ENCODE measurements at places on chromosomes 12 and 14. TPM values are rescaled to one million over a fixed set of nuclear protein-coding genes. Genes with fewer than 3 reads are reported as not detected.

SLC35F4 gene
- total RNA-seq, result not detected

DNA sequence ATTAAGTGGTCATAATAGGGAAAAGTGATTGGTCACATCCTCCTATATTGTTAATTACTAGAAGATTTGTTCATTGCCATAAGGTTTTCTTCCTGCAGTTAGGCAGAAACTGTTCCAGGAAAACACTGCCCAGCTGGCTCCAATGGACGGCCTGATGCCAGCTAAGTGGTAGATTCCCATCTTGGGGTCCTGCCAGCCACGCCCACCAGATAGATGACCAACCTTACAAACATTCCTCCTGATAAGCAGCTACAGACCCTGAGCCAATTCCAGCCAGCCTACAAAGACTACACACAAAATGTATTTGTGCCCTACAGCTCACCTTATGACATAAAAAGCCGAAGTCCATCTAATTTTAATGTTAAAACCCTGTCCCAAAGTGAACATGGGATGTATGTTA lies 685.9 kb upstream of the USP15 start:
- no peak overlapping the region for H3K4me3 ChIP-seq
- DNase-seq, result no peak
- no peaks in the 10 kb centered on the region for H3K36me3 ChIP-seq
- H3K27me3 ChIP-seq, result no peaks in the 10 kb centered on the region

GRCh38 chr14:59582845-59583509 lies 6.4 kb upstream of the CCDC175 start:
- H3K36me3 ChIP-seq, result peaks cover 1% of the 10 kb centered on the region
- H3K4me1 ChIP-seq, result peaks cover 5% of the 10 kb centered on the region
- H3K27ac ChIP-seq, result no peak overlapping the region

DNA sequence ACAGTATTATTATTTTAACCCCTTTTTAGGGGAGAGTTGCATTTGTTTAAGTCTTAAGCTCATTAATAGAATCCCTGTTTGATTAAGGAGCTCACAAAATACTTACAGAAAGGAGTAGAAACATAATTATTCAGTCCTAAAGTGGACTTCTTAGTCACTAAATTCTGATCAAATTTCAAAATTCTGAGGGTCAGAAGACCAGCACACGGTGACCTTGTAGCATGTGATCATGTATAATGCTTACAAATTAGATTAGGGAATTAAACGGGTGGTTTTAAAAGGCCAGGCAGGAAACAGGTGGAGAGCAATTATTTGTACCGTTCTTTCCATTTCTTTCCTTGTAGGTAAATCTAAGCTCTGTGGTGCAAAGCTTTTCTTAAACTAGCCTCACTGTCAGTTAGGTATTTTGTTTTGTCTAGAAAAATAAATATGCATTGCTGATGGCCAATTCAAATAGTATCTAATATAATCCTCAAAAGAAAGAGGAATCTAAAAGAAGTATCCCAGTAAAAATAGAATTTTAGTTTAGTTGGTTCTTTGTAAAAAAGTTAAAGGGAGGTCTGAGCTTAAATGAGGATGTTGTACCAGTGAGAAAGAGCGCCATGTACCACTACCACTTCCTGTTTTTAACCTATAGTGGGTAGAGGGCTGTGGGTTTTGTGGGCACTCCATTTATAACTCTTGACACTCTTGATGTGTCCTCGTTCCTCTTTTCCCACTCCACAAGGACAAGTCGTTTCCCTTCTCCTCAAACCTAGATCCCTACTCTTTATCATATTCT lies 51.1 kb downstream of the SLC38A1 start:
- H3K27me3 ChIP-seq, result no peaks in the 10 kb centered on the region
- no peak for DNase-seq
- H3K4me1 ChIP-seq, result peaks cover 40% of the 10 kb centered on the region
- H3K36me3 ChIP-seq, result peaks cover 76% of the 10 kb centered on the region
- H3K27ac ChIP-seq, result no peak overlapping the region

DNA sequence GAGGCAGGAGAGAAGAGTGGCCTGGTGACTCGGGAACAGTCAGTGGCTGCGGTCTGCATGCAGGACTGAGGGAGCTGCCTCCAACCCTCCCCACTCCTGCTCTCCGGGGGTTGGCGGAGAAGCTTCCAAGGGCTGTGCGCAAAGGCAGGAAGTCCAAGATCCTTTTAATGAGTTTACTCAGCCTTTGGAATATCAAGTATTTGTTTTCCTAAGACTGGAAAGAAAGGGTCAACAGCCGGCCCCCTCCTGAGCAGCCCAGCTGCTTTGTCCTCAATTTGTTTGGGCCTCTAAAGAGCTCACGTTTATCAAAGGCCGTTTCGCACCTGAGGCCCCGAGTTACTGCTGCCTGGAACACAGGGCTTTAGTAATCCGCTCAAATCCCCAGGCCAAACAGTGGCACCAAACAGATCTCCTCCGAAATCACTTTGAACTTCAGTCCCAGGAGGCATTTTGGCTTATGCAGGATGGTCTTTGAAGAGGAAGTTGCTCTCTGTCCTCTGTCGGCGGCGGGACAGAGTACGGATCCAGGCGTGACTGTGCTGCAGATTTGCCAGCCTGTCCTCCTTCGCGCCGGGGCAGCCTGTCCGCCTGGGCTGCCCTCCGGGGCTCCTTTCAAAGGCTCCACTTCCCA lies 117.2 kb upstream of the FZD10 start:
- H3K4me1 ChIP-seq, result no peaks in the 10 kb centered on the region
- peaks cover 2% of the 10 kb centered on the region for H3K27me3 ChIP-seq
- no peaks in the 10 kb centered on the region for H3K36me3 ChIP-seq
- H3K27ac ChIP-seq, result no peak overlapping the region

DNA sequence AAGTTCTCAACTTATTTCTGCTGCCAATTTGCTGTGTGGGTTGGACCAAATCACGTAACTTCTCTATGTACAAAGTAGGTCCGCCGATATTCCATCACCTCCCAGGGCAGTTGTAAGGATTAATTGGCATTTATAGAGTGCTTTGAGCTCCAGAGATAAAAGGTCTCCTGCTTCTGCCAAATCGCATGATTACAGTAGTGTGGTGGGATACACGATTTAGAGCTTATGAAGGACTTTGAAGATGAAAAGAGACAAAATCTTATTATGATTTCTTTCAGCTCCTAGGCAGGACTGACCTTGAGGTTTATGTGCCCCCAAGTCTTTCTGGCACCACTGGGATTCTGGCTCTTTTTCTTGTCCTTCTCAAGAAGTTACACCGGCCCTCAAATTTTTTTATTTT lies 84.7 kb downstream of the TBC1D30 start:
- H3K4me3 ChIP-seq, result no peak overlapping the region
- H3K27me3 ChIP-seq, result peaks cover 24% of the 10 kb centered on the region
- H3K27ac ChIP-seq, result no peak overlapping the region

DNA sequence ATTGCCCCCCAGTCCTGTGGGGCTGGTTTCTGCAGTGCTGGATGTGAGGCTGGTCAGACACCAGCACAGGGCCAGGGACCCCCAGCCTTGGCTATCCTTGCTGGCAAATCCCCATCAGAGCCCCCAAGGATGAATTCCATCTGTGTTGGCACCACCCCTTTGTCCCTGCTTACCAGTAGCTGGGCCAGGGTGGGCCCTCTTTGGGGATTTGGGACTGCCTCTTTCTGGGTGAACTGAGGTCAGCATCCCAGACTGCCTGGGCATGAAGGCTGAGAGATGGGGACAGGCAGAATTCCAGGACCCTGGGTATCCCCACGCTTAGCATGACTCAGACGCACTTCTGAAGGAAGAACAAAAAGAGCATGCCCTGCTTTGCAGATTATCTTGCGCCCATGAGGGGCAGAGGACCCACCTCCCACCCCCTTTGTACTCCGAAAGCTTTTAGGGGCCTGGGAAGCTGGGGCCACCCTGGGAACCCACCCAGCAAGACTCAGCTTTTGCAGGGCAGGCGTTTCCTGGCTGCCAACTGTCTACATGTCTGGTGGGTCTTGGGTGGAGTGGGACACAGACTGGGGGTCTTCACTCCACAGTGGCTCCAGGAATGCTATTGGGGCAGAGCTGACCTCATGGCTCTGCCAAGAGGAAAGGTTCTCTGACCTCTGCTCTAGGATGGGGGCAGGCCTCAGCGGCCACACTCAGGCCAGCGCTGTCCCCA lies 26.8 kb downstream of the RFLNA start:
- peaks cover 13% of the 10 kb centered on the region for H3K27me3 ChIP-seq
- H3K4me1 ChIP-seq, result no peaks in the 10 kb centered on the region
- H3K27ac ChIP-seq, result no peak overlapping the region
- peaks cover 26% of the 10 kb centered on the region for H3K36me3 ChIP-seq
- no peak overlapping the region for H3K4me3 ChIP-seq
